Stimulated activated CD8-positive, alpha-beta memory T cell treated with anti-CD3 and anti-CD28 coated beads, Interleukin-7, amount 100 ng/mL, for 1 hour (primary cell): ENCODE measurements at places on chromosomes 5 and 9.

DNA sequence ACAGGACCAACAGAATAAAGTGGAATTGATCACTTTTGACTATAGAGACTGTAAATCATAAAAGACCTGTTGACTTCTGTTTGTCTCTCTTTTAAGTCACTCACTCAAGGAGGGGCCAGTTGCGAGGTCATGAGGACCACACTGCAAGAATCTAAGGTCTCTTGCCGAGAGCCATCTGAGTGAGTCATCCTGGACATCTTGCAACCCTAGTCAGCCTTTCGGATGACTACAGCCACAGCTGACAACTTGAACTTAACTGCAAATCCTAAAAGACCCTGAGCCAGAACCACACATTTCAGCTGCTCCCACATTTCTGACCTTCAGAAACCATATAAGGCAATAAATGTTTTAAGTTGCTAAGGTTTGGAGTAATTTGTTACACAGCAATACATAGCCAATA lies 129.7 kb upstream of the RAD23B start:
- DNase-seq: no peak

- DNase-seq: no peak
These were observed 8.8 kb downstream of the CSNK1G3 start for GRCh38 chr5:123520677-123521247.

DNA sequence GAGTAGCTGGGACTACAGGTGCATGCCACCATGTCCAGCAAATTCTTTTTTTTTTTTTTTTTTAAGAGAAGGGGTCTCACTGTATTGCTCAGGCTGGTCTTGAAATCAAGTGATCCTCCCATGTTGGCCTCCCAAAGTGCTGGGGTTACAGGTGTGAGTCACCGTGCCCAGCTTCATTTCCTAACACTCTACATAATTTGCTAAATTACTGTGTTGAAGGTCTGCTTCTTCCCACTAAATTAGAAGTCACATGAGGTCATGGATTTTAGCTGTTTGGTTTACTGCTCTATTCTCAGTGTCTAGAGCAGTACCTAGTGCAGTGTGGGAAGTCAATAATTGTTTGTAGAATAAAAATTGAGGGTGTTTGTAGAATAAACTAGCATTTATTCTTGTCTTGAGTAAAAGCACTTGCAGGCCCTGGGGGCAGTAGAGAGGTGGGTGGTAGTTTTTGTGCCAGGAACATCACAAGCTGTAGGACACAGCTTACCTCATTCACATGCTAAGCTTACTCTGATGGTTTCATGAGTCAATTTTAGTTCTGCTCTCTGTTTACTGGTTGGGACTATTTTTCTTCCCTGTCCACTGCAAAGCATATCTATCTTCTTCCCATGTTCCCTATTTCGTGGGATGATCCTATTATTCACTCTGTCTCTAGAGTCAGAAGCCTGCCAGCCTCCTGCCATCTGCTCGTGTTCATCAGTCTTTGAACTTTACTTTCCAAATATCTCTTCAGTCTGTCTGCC lies 7.0 kb downstream of the TEX48 start:
- no peak for DNase-seq

- DNase-seq: no peak
These were observed 15.7 kb upstream of the AQP7 start for GRCh38 chr9:33418090-33418489.

DNA sequence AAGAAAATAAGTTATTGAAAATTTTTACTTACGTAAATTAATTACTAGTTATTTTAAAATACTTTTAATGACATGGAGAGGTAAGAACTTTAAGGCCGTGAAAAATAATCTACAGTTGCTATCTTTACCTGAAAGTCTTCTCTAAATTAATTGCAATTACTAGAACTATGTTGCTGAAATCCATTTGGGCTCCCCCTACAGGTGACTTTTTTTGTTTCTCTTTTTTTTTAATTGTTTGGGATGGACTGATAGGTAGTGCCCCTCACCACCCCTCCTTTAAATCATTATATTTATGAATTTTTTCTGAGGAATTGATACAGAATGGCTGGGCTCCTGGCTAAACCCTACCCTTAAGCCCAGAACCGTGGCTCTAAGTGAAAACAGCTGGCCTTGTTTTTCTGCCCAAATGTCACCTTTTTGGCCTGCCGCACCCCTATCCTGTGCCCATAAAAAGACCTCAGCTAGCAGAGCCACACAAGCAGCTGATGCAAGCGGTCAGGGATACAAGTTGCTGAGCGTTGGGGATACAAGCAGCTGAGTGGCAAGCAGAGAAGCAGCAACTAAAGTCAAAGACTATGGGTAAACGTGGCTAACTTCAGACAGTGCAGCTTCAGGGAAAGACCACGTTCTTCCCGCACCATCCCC lies 315.2 kb upstream of the ACO1 start:
- DNase-seq: no peak

- no peak for DNase-seq
These were observed 276.9 kb upstream of the DAP start for GRCh38 chr5:11037941-11038340.

GRCh38 chr9:106889061-106889590 lies 26.2 kb downstream of the ZNF462 start:
- DNase-seq: no peak

GRCh38 chr9:135950135-135950682 lies 11.0 kb downstream of the UBAC1 start:
- DNase-seq: no peak

DNA sequence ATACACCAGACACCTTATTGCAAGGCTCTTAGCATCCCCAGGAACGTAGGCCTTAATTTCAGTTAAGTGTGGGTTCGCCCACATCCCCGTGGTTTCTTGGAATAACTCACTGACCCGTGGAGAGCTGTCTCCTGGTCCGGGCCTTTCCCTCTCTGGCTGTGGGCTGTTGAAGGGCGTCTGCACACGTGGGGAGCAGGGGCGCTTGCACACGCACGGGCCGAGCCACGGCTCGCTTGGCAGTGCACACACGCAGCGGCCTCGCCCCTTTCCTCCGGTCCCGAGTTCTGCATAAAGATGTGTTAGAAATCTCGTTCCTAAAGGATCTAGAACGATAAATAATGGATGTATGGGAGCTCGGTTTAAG lies 141.9 kb downstream of the PBX3 start:
- DNase-seq: no peak

GRCh38 chr5:3592298-3592697 lies 3.3 kb upstream of the IRX1 start:
- no peak for DNase-seq

GRCh38 chr9:121115466-121115865 lies 40.7 kb downstream of the CNTRL start:
- no peak for DNase-seq

DNA sequence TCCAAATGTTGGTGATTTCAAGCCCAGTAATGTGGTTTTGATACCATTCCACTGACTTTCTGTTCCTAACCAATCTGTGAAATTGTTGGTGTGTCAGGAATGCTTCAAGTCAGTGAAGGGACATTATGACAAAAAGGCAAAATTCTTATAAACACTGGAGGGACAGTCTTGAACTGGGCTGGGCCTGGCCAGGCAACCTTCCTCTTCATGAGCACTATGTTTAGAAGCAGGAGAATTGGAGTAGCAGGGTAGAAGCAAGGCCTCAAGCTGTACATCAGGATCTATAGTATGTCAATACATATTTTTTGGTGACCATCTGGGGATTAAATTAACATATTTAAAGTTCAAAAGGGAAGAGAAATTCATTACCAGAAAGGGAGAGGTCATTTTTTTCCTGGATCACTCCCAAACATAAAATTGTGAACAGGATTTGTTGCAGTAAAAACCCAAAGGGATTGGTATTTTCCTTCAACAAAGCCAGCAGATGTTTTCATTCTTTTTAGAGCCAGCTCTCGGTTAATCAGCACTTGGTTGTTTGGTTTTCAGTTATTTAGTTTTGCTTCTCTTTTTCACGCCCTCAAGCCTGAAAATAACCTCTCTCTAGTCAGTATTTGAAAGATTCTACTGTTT lies 77.9 kb upstream of the PIK3R1 start:
- DNase-seq: no peak

GRCh38 chr5:132489871-132490483 lies 596 bp downstream of the IRF1 start:
- DNase-seq: no peak

DNA sequence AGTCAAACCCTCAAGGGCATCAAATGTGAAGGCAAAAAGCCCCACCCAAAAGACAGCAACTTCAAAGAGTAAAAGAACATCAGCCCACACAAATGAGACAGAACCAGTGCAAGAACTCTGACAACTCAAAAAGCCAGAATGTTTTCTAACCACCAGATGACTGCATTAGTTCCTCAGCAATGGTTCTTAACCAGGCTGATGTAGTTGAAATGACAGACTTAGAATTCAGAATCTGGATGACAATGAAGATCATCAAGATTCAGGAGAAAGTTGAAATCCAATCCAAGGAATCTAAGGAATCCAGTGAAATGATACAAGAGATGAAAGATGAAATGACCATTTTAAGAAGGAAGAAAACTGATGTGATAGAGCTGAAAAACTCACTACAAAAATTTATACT lies 339.7 kb downstream of the KIF4B start:
- DNase-seq: no peak

DNA sequence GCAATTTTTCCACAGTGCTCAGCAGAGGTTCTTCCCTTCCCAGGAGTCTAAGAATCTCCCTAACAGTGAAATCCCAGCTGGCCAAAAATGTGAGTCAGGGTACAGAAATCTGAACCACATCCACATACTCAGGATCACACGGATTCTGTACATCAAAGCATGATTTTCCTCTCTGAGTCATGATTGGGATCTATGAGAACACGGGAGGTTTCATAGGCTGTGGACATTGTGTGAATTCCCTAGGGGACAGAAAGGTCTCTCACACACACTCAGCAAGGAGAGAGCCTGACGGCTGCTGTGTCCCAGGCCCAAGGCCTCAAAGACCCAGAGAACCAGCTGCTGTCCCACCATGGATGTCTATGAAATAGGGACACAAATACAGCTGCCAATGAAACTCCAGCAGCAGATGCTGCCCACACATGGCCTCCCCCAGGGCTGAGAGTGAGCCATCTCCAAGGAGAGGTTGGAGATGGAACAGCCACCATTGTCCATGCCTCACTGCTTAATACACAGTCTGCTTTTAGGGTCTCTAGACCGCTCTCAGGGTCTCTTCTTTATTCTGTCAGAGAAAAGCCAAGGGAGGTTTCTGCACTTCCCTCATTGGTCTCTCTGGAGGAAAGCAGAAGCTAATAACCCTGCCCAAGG lies 102.7 kb downstream of the ADAMTS12 start:
- no peak for DNase-seq

- DNase-seq: no peak
These were observed 183.6 kb downstream of the PTTG1 start for GRCh38 chr5:160605266-160605665.

GRCh38 chr5:58245476-58245840 lies 214.4 kb downstream of the PLK2 start:
- no peak for DNase-seq

- no peak for DNase-seq
These were observed 46.2 kb downstream of the PCA3 start for GRCh38 chr9:76810377-76810957.

DNA sequence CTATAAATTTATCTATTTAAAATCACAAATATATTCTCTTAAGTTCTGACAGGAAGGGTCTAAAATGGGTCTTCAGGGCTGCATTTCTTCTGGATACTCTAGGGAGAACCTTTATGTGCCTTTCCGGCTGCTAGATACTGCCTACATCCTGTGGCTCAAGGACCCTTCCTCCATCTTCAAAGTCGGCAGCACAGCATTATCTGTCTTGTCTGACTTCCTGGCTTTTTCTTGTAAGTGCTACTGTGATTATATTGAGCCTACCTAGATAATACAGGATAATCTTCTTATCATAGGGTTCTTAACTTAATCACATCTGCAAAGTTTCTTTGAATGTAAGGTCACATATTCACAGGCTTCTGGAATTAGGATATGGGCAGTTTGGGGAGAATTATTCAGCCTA lies 943.8 kb upstream of the TYRP1 start:
- DNase-seq: no peak

- DNase-seq: no peak
These were observed 22.1 kb upstream of the MARCHF6 start for GRCh38 chr5:10331341-10331796.

- no peak for DNase-seq
These were observed 499 bp upstream of the ASPN start for GRCh38 chr9:92482805-92483204.

DNA sequence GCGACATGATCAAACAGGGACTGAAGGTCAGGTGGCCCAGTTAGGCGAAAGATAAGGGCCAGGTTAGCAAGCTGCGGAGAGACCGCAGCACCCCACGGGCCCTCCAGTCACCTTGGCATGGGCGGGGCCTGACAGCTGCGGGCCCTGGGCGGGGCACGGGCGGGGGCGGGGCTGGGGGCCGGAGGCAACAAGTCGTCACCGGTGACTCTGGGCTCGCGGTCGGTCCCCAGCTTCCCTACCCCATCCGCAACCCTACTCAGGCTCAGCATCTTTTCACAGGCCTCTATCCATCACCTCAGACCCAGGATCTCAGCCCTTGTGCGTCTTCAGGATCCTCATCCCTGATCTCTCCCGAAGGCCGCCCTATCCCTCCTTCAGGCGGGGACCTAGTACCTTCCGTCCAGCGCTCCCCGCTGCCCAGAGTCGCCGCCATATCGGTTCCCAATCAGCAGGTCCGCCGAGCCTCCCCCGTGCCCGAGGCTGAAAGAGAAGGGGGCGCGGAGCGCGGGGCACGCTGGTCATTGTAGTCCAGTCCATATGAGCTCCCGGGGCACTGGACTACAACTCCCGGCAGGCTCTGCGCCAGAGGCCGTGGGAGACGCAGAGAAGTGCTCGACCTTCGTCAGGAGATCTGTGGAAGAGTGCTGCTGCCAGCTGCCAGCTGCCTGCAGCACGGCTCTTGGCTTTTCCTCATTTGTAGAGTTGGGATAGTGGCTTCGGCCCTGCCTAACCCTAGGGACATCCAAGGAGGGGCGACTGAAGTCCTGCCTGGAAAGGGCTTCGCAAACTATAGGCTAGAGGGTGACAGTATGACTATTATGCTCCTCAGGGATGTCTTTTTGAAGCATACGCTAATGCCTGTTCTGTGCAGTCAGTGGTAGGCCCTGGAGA lies at the start of gene DNAJC18:
DNAJC18 (minus strand) TSS at position 513 of the 891 bp plus-strand sequence; CDS start at position 433, 80 bp downstream.
- DNase-seq: peak; percentile 67

- DNase-seq: no peak
These were observed 16.4 kb downstream of the CSF1R start for GRCh38 chr5:150069672-150070627.

DNA sequence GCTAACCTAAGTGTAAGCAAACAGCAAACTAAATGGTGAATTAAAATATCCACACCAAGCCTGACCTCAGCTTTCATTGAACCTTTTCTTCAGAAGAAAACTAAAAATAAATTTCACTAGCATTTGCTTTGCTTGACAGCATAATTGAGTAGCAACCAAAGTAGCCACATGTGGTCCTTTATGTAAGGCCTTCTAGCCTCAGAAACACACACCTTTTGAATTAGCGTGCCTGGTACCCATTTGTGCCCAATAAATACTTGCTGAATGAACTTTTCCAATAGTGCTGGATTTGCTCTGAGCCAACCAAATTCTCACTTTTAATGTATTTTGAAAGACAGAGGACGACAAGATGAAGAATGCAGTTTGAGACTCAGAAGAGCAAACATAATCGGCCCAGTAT lies 2.1 kb upstream of the NIPBL start:
- DNase-seq: no peak

- no peak for DNase-seq
These were observed 226.4 kb downstream of the GNA14 start for GRCh38 chr9:77421506-77422265.
